ENCODE measurements at places on chromosomes 12 and 14.

DNA sequence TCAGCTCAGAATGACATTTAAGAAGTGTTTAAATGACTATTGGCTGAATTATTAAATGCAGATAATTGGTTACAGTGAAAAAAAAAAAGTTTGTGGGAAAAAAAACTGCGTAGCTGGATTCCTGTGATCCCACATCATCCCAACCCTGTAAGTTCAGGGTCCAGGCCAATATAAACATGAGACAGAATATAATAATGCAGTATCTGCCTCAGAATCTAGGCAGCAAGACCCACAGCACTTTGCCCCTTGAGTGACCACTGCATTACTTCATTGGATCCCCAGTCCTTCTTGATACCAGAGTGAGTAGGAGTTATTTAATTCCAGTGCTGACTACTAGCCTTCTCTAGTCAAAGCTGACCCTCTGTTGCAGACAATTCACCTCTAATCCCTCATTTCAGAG is 272.6 kb downstream of the CCER1 start:
- DNase-seq = no peak

DNA sequence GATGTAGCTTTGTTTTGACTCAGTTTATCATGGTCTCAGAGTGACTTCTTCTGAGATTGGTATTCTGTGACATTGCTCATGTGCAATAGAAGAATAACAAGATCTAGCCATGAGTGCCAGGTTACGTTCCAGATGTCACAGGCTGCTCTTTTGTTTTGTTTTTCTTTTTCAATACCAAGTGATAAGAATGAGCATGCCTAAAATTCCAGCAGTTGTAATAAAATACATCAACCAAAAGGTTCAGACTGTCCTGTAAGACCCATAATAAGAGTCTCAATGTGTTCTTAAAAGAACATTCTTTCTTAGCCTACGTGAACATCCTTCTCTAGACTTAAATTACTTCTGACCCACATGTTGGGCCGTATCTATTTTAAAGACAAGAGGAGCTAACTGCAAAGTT is 669.2 kb downstream of the DIO2 start:
- DNase-seq = no peak

DNA sequence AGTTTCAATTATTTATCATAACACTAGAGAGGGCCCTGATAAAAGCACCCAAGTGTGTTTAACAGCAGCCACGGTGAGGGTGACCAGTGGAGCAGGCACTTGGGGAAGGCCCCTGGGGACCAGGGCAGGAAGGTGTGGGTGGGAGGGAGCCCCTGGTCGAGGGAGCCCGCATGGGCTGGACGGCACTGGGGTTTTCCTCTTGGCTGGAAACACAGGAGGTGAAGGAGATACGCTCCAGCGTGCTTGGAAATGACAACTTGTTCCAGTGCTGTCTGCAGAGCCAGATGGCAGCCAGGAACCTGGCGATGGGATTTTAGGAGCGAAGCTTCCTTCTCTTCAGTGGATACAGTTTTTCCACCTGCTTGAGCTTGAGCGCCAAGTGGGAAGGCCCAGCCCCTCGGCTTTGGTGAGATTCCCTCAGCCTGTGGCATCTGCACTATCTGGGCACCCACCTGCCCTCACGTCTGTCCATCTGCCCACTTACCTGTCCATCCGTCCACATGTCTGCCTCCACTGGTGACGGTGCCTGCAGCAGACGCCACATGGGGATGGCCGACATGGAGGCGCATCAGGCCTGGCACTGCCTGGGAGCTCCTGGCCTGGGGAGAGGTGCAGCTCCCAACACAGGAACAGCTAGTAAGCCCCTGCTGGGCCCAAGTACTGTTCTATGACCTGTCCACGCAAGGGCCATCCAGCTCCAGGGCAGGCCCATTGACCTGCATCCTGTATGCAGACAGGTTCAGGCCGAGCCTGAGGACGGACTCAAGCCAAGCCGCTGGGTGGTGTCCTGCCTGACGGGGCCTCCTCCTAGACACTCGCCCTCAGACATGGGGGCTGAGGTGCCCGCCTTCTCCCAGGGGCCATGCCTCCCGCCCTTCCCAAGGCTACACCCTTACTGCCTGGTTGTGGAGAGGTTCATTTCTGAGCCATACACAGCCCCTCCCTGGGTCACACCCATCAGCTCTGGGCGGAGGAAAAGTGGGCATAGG is 192.2 kb upstream of the C14orf180 start:
- DNase-seq = no peak

DNA sequence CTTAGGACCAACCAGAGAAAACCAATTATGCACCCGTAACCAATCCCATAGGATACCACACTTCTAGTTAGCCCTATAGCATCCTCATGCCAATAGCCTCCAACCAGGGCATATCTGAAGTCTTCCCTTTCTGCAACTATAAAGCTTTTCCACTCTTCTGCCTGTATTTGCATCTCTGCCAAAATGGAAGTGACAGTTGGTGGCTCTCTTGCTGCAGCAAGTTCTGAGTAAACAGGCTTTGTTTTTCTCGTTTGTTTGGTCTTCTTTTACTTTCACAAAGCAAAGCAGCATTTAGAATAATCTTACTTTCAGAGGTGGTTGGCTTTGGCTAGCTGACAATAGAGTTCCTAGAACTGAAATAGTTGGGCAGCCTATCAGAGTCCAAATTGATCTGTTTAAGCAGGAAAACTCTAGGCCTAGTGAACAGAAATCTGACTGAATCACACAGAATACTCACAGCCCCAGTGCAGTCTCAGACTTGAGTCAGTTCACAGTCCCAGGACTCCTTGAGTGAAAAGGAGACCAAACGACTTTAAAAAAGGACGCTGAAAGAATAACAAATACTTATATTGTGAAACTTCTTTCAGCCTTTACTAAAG is 1029.7 kb upstream of the LRFN5 start:
- DNase-seq = no peak

- DNase-seq = no peak
These were observed 39.0 kb downstream of the NID2 start for GRCh38 chr14:52029881-52030280.

DNA sequence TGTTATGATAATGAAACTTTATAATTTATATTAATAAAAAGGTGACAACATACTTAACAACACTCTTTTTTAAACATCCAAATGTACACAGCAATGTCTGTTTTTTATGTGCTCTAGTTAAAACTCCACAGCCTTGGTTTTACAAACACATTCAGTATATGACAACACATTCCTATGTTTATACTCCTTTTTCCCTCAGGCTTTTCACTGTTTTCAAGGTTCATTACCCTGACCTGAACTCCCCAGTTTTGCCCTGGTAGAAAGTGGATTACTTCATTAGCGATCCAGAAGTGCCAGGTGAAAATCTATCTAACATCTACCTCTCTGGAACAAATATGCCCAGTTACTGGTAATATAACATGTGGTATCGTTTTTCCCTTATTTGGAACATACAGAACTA is 340.2 kb upstream of the DDHD1 start:
- DNase-seq = no peak

DNA sequence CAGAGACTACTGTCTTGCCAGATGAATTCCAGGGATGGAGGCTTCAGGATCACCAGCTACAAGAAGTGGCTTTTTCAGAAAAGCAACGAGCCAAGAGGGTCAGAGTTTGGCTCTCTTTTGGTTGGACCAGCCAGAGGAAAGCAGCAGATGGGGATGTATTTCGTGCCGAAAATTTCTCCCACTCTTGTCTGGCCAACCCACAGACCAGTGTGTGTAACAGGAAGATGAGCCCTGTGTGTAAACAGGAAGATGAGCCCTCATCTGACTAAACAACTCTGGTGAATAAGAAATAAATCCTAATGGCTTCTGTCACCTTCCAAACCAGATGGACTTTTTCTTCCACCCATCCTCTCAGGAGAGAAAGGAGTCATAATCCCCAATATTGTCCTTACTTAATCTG is 13.1 kb downstream of the GPR68 start:
- DNase-seq = no peak

DNA sequence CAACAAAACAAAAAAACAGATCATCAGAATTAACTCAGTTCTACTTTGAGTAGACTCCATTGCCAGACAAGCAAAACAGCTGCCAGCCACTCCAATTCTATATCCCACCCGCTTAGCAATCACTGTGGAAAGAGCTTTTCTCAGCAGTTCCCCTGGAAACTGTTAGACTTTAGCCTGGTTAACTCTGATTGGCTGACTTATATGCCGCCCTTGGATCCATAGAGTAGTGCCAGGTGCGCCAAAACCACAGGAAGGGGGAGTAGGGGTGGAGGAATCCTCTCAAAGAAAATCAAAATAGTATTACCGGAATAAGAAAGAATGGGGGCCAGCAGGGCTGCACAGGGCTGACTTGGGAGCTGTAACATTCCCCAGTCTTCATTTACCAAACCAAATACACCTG is 5.4 kb upstream of the EML5 start:
- no peak for DNase-seq

- no peak for DNase-seq
These were observed 151.1 kb downstream of the PPM1H start for GRCh38 chr12:62783881-62784280.

- DNase-seq = no peak
These were observed 24.8 kb upstream of the PPM1H start for GRCh38 chr12:62959745-62960144.

DNA sequence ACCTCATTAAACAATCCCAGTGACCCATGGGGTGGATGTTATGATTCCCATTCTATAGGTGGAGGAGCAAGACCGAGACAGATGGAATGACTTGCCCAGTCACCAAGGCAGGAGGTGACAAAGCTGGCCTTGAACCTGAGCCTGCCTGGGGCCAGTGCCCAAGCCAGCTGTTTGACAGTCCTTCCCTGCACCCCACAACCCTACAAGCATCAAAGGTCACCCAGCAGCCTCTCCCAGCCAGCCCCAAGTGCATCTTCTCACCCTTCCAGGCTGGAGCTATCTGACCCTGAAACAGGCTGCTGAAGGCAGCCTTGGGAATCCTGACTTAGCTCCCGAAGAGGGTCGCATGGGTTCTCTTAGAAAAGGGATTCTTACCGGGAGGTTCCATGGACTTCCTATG is 20.3 kb downstream of the MMAB start:
- DNase-seq = no peak

- no peak for DNase-seq
These were observed 66.5 kb downstream of the TBK1 start for GRCh38 chr12:64518396-64518795.

- DNase-seq = no peak
These were observed 58.0 kb upstream of the PARP11 start for GRCh38 chr12:3931206-3931605.

- DNase-seq = no peak
These were observed 1.5 kb downstream of the ASB2 start for GRCh38 chr14:93974833-93975232.

GRCh38 chr12:31750747-31751039 is 21.9 kb upstream of the AMN1 start:
- no peak for DNase-seq

DNA sequence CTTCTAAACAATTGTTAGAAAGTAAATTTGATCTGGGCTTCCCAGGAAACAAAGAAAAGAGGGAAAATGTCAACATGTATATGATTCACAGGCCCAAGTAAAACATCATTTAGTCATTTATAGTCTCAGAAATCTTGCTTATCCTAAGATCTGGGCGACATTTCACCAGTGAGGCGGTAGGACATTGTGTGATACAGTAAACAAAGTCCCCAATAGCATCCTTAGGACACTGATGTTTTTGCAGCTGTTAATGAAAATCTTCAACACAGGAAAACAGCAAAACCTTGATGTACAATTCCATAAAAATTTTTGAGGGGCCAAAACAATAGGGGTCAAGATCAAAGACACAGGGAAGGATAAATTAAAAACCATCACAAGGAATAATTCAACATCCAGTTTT is 20.2 kb downstream of the LMO3 start:
- no peak for DNase-seq

GRCh38 chr12:111471236-111471635 is 65.5 kb downstream of the SH2B3 start:
- DNase-seq = no peak

DNA sequence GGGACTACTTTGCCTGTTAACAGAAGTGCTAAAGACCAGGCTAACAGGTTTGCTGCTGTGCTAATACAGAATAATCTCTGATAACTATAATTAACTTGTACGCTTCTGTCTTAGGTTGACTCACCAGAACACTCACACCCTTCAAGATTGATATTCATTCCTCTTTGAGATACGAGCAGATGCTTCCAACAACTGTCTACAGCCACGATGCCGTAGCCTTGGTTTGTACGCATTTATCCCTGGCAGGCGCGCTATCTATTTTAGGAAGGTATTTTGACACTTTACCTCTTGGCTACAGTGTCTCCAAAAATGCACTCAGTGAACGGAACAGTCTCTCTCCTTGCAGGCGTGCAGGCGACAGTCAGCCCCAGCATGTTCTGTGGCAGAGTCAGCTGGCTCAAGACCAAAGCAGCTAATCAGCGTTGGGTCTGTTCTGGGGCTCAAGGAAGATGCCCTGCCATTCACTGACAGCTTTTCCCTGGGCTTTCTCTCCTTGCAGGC is 146.4 kb upstream of the PRICKLE1 start:
- DNase-seq = no peak

- no peak for DNase-seq
These were observed 777 bp downstream of the ZFP36L1 start for GRCh38 chr14:68791902-68792677.

- DNase-seq = no peak
These were observed 55.4 kb downstream of the PLXNC1 start for GRCh38 chr12:94203796-94204195.
